ENCODE measurements at places on chromosomes 16 and 17.

DNA sequence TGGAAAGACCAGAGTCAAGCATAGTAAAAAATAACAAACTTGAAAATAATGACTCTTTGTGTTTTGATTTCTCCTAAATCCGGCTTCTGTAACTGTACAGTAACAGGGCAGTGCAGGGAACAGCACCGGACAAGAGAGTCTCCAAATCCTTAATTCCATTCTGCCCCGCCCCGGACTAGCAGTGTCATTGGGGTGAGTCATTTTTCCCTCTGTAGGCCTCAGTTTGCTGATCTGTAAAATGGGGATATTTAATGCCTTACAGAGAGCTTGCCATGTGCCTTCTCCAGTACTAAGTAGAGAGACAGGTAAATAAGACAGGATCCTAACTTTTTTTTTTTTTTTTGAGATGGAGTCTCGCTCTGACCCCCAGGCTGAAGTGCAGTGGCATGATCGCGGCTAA, 83.6 kb upstream of the TBC1D3K start:
- no peak for DNase-seq

GRCh38 chr17:36602924-36603384, 1.6 kb downstream of the MRM1 start:
- peak; percentile 59 for DNase-seq

DNA sequence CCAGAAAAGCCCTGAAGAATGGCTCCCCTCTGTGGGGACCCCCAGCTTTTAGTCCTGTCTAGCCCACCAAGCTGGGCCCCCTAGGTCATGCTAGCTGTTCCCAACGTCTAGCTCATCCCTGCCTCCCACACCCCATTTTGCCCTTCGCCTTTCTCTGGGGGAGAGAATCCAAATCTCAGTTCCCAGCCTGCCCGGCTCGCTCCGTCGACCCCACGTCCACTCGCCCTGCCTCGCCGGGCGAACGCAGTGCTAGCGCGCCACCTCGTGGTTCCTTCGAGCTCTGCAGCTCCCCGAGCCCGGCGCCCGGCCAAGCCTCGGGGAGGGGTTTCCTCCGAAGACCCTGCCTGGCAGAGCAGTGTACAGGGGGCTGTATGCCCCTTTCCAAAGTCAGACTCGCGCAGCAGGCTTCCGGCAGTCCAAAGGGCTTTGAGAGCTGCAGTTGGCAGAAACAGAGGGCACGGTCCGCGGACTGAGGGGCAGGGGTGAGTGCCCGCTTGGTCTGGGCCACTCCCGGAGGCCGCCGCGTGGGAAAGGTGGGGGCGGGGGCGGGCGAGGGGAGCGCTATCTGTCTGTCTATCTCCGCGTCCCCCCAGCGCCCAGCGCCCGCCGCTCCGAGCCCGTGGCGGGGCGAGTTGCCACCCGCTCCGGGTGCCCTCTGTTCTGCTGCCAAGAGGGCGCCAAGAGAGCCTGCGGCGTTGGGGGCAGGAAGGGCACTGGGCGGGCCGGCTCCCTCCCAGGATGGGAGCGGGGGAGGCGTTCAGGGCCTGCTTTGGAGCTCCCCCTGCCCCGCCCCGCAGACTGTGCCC, 1.7 kb upstream of the DLX3 start:
- peak; percentile 17 for DNase-seq

GRCh38 chr17:35448899-35449227, 297 bp upstream of the SLFN13 start:
- DNase-seq = no peak

GRCh38 chr16:75565640-75566039, 539 bp upstream of the GABARAPL2 start:
- DNase-seq = no peak

GRCh38 chr17:51166987-51167931, 1.0 kb downstream of the NME2 start:
- DNase-seq = peak; percentile 51

- DNase-seq = no peak
Measured at GRCh38 chr16:27317738-27318391, 4.1 kb downstream of the IL4R start.

DNA sequence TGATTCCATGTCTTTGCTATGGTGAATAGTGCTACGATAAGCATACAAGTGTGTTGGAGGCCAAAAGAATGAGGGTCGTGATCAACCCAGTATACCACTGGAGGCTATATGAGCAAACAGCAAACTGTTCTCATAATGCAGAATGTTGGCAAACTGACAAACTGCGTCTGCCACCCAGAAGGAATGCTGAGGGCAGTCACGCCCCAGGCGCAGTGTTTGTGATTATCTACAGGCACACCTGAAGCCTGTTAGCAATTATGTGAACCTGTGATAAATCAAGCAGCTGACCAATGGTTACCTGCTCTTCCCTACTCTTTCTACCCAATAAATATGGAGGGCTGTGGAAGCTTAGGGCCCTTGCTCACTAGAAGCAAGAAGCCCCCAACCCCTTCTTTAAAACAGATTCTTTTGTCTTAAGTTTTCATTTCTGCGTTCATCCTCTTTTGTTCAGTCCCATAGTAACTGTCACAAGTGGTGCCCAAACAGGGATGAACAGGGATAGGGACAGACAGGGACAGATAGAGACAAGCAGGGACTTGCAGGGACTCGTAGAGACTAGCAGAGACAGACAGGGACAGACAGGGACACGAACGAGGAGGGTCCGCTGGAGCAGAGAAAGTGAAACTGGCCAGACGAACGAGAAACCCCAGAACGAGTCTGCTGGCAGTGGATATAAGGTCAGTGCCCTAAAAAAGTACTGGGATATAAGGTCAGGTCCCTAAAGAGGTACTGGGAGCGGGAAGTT, 25.1 kb downstream of the CD300LG start:
- DNase-seq = no peak

Measured in NCI-H1092 treated with DMSO at 0.1 percent for 48 hours (cell line).